Memory B cell (primary cell): ENCODE measurements at places on chromosomes 12 and 14.

GRCh38 chr12:94100211-94100627 lies 48.2 kb upstream of the PLXNC1 start:
- DNase-seq: no peak

DNA sequence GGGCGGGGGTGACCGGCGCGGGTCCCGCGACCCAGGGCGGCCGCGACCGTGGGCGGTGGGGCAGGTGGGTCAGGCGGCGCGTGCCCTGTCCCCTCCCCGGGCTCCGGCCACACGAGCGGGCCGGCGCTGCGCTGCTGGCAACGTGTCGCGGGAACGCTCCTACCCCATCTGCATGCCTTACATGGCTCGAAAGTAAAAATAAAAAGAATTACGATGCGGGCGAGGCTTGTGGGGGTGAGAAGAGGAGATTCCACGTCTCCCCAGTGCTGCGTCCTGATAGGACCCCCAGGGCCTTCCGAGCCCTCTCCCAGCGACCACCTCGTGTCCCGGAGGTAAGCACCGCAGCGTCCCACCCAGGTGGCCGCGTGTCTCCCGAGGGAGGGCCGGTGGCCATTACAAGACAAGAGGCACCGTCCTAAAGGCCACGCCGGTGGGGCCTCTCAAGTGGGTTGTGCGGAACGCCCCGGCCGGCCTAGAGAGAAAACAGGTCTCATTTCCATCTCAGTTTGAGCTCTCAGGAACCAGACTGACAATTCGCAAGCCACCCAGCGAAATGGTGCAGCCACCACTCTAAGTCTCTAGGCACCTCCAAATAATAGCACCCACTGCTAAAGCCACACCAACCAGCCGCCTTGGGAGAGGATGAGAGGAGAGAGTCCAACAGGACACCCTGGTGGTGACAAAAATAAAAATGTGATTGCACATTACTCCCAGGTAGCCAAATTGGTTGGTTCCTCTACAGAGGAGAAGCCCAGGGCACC lies 612 bp upstream of the FOXN3 start:
- peak; percentile 69 for DNase-seq

DNA sequence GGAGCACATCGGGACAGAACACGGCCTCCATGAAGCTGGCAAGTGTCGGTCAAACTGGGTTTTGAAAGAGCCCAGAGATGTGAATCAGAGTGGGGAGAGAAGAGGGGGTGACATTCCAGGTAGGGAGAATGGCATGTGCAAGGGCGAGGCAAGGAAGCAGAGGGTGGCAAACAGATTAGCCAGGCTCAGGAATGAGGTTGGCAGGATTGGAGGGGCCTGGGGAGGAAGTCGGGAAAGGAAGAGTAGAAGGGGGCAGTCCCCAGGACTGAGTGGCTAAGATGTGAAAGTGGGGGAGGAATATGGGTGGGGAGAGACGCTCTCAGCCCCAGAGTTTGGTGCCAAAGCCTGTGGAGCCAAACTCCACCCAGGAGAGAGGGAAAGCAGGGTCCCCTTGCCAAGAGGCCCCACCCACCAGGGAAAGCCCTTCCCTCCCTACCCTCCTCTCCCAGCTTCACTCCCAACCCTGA lies 5.5 kb upstream of the HDAC7 start:
- DNase-seq: no peak

GRCh38 chr14:58637040-58637390 lies 747 bp upstream of the DACT1 start:
- DNase-seq: no peak

DNA sequence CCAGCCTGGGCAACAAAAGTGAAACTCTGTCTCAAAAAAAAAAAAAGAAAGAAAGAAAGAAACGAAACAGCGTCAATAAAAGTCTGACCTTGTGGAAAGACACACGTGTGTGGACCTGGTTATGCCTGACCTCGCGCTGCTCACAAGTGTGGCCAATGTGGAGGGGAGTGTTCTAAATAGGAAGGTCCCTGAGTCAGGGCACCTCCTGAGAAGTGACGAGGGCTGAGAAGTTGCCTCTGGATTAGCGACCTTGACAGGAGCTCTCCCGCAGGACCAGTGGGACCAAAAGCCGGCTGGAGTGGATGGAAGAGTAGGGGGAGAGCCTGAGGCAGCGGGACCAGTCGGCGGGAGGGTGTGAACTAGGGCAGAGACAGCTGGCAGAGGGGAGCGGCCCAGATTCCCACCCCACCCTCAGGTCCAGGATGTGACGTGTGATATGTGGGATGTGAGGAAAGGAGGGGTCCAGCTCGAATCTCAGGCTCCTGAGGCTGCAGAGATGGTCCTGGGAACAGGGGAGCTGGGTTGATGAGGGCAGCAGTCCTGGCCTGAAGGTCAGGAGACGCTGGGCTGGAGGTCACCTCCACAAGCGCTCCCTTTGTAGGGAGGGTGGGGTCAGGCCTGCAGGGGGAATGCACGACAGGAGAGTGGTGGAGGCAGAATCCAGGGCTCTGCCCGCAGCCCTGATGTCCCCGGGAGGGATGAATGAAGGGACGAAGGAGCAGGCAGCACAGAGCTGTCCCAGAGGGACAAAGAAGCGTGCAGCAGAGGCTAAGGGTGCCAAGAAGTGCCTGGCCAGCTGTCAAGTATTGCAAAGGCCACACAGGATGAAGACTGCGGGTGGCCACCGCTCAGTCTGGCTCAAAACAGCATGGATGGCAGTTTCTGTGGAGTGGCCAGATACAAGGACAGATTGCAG lies 24.8 kb upstream of the GPR68 start:
- no peak for DNase-seq

DNA sequence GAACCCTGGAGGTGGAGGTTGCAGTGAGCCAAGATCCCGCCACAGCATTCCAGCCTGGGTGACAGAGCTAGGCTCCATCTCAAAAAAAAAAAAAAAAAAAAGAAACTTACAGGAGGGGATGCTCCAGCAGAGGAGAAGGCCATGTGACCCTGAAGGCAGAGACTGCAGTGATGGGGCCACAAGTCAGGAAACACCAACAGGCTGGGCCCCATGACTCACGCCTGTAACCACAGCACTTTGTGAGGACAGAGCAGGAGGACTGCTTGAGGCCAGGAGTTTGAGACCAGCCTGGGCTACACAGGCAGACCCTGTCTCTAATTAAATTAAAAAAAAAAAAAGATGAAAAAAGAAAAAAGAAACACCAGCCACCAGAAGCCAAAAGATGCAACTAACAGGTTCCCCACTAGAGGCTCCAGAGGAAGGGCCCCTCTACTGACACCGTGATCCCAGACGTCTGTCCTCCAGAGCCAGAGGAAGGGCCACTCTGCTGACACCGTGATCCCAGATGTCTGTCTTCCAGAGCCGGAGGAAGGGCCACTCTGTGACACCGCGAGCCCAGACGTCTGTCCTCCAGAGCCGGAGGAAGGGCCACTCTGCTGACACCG lies 9.1 kb upstream of the GLT1D1 start:
- no peak for DNase-seq

- DNase-seq: peak; percentile 42
Measured at GRCh38 chr12:94650143-94651056, at the start of gene TMCC3. Gene TMCC3 (minus strand): TSS chr12:94650557. CDS start chr12:94650430, 127 bp downstream.

DNA sequence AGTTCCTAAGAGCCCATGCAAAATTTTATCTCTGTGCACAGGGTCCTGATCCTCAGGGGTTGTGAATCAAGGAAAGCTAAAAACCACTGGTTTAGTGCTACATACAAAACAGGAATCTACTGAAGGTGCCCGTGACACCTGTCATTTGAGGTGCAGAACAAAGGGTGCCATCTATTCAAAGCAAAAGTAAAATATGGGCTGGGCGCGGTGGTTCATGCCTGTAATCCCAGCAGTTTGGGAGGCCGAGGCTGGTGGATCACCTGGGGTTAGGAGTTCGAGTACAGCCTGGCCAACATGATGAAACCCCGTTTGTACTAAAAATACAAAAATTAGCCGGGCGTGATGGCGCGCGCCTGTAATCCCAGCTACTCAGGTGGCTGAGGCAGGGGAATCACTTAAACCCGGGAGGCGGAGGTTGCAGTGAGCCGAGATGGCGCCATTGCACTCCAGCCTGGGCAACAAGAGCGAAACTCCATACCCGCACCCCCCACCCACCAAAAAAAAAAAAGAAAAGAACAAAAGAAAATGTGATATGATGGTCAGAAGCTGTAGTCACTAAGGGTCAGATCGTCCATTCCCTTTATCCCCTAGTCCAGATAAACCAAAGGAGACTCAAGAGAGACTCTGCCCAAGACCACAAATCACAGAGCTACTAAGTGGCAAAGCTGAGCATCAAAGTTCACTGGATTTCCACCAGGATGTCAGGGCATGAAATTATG lies 3.4 kb downstream of the PPTC7 start:
- DNase-seq: no peak

- no peak for DNase-seq
Measured at GRCh38 chr14:43803076-43803689, 703.9 kb downstream of the FSCB start.

DNA sequence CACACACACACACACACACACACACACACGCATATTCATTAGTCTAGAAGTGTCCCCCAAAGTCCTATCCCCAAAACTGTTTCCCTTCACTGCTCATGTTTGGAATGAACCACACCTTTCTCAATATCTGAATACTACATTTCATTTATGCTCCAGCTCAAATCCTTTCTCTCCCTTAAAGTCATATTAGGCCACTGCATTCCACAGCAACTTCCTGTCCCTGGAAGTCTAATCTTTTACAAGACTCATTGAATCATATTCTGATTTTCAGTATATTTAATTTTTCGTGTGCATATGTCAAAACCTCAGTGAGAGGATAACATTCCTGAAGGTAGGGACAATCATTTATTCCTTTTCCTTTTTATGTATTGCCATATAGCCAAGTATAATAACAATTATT lies 155.6 kb upstream of the LMNTD1 start:
- no peak for DNase-seq

DNA sequence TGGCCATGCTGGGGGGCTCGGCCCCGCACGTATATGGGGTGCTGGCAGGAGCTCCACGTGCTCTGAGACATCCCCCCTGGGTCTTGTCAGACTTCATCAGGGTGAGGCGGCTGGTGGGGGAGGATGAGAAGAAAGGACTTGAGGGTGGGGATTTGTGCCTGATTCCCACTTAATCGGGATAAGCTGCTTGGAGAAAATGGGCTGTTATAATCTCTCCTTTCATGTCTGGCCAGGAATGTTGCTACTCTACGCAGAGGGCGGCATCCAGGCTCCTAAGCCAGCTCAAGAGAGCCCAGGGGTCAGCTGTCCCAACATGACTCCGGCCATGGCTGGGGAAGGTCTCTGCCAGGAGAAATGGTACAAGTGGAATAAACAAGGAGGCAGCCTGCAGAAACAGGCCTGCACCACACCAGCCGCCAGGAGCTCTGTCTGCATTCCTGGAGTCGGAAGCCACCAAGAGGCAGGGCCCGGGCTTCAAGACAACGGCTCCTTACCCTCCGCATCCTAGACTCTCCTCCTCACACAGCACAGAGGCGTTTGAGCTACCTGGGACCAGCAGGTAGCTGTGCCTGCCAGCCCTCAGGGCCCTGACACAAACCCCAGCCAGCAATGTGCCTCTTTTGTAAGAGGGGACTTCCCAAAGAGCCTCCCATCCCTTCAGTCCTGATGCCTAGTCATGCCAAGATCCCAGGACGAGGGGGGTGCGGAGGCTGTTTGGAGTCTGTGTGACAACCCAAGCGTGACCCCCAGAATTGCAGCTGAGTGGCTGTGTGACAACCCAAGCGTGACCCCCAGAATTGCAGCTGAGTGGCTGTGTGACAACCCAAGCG lies 195.8 kb upstream of the DIO3 start:
- DNase-seq: no peak

DNA sequence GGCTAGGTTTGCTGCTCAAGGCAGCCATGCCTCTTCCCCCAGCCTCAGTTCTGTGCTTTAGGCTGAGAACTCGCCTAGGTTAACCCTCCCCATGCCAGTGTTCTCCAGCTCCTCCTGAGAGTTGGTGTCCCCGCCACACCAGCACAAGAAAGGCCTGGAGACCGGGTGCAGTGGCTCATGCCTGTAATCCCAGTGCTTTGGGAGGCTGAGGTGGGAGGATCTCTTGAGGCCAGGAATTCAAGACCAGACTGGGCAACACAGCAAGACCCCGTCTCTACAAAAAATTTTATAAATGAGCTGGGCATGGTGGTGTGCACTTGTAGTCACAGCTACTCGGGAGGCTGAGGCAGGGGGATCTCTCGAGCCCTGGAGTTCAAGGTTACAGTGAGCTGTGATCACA lies 10.2 kb downstream of the RIN3 start:
- DNase-seq: no peak

- DNase-seq: peak; percentile 57
Measured at GRCh38 chr12:6961278-6961694, 9.2 kb downstream of the PHB2 start.

- no peak for DNase-seq
Measured at GRCh38 chr12:43241986-43242385, 310.0 kb downstream of the ADAMTS20 start.

GRCh38 chr14:100399052-100399849 lies 76.1 kb downstream of the SLC25A47 start:
- no peak for DNase-seq

GRCh38 chr14:104253901-104254353 lies 115.5 kb downstream of the KIF26A start:
- DNase-seq: no peak

- no peak for DNase-seq
Measured at GRCh38 chr12:30155001-30155730, 371.4 kb upstream of the TMTC1 start.

- no peak for DNase-seq
Measured at GRCh38 chr14:29262979-29263378, 496.4 kb downstream of the FOXG1 start.
